NCI-H1417 (cell line): ENCODE measurements at places on chromosomes 4 and X.

DNA sequence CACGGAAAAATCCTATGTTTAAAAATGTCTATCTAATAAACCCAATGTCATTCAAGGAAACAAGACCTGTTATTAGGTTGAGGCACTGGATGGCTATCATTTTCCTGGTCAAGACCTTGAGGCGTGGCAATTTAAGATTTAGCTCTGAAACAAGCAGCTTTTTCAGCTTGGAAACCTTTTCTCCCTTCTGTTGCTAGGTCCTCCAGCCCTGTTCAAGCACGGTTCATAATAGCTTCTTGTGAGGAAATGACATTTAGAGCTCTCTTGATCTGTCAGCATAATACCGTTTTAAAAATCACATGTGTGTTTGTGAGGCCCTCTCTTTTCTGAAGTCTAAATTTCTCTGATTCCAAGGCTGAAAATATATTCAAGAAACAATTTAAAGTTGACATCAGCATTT lies 133.6 kb upstream of the GRPR start:
- DNase-seq = no peak

DNA sequence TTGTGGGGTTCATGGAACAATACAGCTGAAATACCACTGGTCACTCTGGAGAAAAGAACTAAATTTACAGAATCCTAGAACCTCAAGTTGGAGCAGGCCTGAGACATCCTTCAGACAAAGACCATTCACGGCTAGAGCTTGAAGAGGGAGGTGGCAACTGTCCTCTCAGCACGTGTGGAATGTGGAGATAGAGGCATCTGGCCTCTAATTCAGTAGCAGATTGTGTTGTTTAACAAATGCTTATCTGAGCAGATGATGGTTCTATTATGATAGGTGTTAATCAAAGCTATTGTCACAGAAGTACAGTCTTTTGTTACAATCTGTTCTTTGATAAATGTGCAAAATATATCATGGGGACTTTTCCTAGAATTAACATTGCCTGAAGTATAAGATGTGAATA lies 121.7 kb upstream of the KCNIP4 start:
- DNase-seq = no peak

DNA sequence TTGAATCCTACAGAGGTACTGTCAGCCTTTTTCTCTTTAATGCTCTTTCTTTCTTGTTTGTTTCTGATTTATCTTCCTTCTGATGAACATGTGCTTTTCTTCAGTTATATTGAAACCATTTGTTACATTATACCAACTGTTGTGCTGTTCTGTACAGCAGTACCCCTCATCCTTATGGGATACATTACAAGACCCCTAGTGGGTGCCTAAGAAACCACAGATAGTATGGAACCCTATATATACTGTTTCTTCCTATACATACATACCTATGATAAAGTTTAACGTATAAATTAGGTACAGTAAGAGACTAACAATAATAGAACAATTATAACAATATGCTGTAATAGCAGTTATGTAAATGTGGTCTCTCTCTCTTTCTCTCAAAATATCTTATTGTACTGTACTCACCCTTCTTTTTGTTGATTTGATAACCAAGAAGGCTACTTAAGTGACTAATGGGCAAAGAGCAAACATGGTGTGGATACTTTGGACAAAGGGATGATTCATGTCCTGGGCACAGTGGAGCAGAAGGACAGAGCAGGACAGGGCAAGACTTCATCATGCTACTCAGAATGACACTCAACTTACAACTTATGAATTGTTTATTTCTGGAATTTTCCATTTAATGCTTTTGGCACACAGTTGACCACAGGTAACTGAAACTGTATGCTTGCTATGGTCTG lies 10.7 kb upstream of the YIPF7 start:
- DNase-seq = no peak

GRCh38 chrX:95218976-95219375 lies 1465.7 kb upstream of the DIAPH2 start:
- DNase-seq = no peak

DNA sequence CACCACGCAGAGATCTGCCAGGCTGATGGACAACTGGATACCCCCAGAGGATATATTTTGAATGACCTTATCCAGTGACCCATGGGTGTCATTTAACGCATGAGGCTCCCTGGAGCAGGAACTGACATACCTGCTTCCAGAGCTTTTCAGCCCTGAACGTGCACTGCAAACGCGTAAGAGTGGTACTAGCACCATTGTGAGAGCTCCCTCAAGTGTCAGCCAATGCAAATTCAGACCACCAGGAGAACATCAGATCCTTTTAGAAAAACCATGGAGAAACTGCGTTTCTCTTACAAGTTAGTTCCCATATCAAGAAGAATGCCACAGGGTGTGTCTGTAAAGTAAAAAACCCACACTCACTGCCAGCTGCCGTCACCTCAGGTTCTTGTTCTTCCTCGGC lies 7.3 kb downstream of the TREX2 start:
- DNase-seq = no peak

- no peak for DNase-seq
Observed at GRCh38 chr4:146763560-146763959, 124.9 kb downstream of the POU4F2 start.

GRCh38 chr4:173424899-173425805 lies 26.2 kb upstream of the SCRG1 start:
- no peak for DNase-seq

DNA sequence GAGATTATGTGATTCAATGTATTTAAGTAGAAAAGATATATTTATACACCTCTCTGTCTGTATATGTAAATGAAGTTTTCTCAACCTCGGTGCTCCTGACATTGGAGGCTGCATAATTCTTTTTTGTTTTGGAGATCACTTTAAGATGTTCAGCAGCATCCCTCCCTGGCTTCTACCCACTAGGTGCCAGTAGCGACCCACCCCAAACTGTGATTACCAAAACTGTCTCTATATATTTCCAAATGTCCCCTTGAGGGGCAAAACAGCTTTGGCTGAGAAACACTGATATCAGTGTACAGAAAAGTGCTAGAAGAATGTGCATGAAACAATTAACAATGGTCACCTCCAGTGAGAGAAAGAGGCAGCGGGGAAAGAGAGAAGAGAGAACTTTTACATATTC lies 51.2 kb downstream of the DCX start:
- DNase-seq = no peak

- DNase-seq = no peak
Observed at GRCh38 chrX:17499512-17499911, 124.5 kb downstream of the NHS start.

DNA sequence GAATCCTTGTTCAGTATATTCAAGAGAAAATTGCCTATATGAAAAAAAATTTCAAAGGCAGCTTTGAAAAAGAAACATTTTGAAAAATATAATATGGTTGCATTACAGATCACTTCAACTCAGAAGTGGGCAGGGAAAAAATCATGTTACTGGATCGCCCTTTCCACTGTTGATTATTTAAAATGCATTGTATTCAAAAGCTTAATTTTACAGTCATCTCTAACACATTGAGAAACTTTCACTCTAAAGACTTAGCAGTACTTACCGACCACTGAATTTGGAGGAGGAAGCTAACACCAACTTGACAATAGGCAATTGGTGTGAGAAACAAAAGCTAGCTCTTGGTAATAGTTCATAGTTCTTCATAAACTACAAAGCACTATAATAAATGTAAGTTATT lies 101.9 kb downstream of the CEP135 start:
- DNase-seq = no peak

- no peak for DNase-seq
Observed at GRCh38 chr4:91751961-91752360, 551.8 kb upstream of the GRID2 start.

DNA sequence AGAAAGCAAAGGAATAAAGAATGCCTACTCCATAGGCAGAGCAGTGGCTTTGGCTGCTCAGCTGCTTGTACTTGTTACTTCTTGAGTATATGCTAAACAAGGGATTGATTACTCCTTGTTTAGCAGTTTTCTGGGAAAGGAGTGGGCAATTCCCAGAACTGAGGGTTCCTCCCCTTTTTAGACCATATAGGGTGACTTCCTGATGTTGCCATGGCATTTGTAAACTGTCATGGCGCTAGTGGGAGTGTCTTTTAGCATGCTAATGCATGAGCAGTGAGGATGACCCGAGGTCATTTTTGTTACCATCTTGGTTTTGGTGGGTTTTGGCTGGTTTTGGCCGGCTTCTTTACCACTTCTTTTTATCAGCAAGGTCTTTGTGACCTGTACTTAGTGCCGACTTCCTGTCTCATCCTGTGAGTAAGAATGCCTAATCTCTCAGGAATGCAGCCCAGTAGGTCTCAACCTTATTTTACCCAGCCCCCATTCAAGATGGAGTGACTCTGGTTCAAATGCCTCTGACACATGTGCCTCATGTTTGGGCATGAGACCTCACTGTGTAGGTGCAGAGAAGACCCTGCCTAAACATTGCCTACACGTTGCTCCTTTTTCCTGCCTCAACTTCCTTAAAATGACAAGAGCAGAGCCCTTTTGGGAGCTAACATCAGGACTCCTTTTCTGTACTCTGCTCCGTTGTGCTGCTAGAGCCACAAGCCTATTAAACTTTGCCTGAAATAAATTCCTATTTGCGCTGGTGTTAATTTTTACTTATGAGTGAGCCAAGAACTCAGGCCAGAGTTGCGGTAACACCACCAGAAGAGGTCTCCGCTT lies 21.0 kb upstream of the UBA6 start:
- no peak for DNase-seq

DNA sequence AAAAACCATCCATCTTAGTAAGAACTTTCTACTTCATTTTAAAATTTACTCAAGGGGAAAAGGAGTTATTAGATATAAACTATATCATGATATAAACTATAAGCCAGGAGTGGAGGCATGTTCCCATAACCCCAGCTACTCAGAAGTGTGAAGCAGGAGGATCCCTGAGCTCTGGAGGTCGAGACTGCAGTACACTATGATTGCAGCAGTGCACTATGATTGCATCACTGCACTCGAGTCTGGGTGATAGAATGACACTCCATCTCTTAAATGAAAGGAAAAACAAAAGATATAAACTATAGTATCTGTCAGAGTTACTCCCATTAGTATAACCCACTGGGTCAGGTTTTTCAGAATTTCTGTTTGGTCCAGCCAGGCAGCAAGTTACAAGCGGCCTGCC lies 47.6 kb downstream of the RPS3A start:
- DNase-seq = no peak

DNA sequence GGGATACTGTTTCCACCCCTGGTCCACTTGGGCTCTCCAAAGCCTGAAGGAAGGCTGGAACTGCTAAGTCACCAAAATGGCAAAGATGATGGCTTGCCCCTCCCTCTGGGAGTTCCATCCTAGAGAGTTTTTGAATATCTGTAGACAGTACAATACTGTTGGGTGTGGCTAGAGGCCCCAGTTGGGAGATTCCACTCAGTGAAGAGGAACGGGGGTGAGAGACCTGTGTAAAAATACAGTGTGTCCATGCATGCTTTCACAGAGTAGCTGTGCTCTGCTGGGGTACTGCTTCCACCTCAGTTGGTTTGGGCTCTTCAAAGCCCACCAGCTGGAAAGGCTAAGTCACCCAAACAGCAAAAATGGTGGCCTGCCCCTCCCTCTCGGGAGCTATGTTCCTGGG lies 109.8 kb upstream of the APOOL start:
- no peak for DNase-seq

DNA sequence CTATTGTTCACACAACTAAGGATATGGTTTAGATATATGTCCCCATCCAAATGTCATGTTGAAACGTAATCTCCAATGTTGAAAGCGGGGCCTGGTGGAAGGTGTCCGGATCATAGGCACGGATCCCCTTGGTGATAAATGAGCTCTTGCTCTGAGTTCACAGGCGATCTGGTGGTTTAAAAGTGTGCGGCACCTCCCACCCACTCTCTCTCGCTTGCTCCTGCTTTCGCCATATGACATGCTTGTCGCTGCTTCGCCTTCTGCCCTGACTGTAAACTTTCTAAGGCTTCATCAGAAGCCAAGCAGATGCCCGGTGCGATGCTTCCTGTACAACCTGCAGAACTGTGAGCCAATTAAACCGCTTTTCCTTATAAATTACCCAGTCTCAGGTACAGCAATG lies 128.5 kb downstream of the NFKB1 start:
- no peak for DNase-seq

DNA sequence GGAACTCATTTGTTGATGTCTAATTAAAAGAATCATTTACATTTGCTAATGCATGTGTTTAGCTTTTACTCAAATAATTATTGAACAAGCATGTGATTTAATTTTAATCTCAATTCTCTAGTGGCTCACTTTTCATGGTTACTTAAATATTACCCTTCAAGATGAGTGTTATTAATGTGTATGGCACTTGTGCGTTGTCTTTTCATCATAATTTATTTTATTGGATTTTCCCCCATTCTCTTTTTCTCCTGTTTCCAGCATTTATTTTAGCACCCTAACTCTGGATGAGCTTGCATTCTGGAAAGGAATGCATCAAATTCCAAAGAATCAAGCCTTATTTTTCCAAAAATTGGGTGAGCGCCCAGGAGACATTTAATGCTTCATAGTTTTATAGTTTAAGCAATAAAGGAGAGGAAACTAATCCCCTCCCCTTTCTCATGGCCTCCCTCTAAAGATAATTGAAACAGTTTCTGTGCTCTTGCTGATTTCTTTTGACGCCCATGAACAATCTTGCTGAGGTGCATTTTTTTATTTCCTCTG lies 191.1 kb upstream of the FAT4 start:
- DNase-seq = no peak

GRCh38 chr4:107806196-107806595 lies 18.5 kb upstream of the SGMS2 start:
- DNase-seq = no peak

GRCh38 chr4:73653695-73654106 lies 33.5 kb upstream of the RASSF6 start:
- DNase-seq = peak; percentile 95

GRCh38 chrX:124981420-124981819 lies 338.3 kb upstream of the TEX13C start:
- no peak for DNase-seq

- no peak for DNase-seq
Observed at GRCh38 chr4:3079694-3080123, 5.2 kb downstream of the HTT start.

- no peak for DNase-seq
Observed at GRCh38 chr4:127968586-127968985, 3.4 kb downstream of the ABHD18 start.

- no peak for DNase-seq
Observed at GRCh38 chrX:79153348-79153747, 8.9 kb downstream of the GPR174 start.

GRCh38 chr4:153527690-153528089 lies 61.5 kb downstream of the TMEM131L start:
- DNase-seq = no peak

DNA sequence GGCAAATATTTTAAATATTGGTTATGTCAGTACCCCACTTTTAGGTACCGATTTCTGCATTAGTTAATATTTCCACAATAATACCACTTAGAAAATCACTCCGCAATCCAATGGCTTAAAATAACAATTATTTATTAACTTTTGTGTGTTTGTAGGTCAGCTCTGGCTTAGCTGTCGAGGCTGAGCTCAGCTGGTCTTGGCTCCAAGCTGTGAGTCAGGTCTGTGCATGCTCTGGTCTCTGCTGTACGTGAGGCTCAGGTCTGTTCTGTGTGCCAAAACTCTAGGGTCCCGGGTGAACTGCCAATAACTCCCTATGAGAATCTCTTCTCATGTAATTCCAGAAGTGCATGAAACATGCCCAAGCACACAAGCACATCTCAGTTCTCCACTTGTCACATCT lies 245.8 kb upstream of the GK2 start:
- DNase-seq = no peak

GRCh38 chrX:34634349-34634748 lies 22.7 kb downstream of the TMEM47 start:
- no peak for DNase-seq

GRCh38 chr4:158521484-158522088 lies at the start of gene RXFP1:
Gene RXFP1, plus strand, starts transcription at chr4:158521882. Its CDS starts 95 bp downstream, at chr4:158521977.
- DNase-seq = no peak

- no peak for DNase-seq
Observed at GRCh38 chr4:36172656-36173055, 71.7 kb downstream of the ARAP2 start.

GRCh38 chr4:103086551-103086950 lies 10.0 kb upstream of the SLC9B2 start:
- no peak for DNase-seq
